ENCODE measurements at places on chromosomes 1 and 21.
A peak's percentile ranks its signal among the peaks of the same experiment; 100 is the strongest.

DNA sequence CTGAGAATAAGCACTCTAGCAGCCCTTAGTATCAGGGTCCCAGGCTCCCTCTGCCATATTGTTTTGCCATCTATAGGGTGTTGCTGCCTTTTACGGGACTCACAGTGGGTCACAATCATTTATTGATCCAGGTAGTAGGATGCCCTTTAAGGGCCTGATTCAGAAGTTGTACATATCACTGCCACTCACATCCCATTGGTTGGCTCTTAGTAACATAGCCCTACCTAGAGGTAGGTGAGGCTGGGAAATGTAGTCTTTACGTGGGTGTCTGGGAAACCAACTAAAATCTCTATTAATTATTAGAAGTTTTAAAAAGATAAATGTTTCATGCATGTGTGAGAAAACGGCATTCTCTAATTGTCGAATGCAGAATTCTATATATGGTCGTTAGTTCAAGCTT, 78.8 kb upstream of the ATP5PO start:
- DNase-seq: no peak

DNA sequence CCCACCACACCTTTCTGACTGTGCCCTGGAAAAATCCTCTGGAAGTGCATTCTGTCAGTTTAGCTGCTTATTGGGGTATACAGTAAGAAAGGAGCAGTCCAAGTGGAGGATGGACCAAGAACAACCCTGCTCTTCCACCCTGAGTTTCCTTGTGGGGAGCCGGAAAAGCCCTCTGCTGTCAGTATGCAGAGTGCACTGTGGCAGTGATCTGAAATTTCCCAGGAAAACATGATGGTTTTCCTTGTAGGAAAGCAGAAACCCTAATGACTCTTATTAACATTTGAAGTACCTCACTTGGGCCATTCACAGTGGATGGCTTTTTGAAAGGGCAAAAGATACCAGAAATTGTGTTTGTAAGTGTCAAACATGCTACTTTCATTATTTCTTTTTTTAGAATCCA, 20.5 kb downstream of the ELAVL4 start:
- DNase-seq: no peak

GRCh38 chr1:35576061-35576765, 3.1 kb downstream of the TFAP2E start:
- no peak for DNase-seq

GRCh38 chr21:28099001-28099705, 893.5 kb downstream of the LTN1 start:
- no peak for DNase-seq

GRCh38 chr21:32316361-32317215, 17.9 kb downstream of the MRAP start:
- DNase-seq: no peak

- DNase-seq: no peak
Observed at GRCh38 chr1:210607361-210607760, 278.7 kb downstream of the HHAT start.

- no peak for DNase-seq
Observed at GRCh38 chr1:111814305-111814628, 58.6 kb downstream of the DDX20 start.

DNA sequence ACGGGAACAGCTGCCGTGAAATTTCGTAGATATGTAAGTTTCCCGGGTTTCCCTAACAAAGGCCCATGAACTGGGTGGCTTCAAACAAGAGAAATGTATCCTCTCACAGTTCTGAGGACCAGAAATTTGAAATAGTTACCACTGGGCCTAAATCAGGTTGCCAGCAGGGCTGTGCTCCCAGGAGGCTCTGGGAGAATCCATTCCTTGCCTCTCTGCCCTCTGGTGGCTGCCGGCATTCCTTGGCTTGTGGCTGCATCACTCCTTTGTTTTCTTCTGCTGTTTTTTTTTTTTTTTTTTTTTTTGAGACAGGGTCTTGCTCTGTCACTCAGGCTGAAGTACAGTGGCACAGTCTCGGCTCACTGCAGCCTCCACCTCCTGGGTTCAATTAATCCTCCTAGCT, 23.7 kb downstream of the UMODL1 start:
- no peak for DNase-seq

GRCh38 chr1:24440436-24440835, 24.8 kb downstream of the NIPAL3 start:
- DNase-seq: no peak

DNA sequence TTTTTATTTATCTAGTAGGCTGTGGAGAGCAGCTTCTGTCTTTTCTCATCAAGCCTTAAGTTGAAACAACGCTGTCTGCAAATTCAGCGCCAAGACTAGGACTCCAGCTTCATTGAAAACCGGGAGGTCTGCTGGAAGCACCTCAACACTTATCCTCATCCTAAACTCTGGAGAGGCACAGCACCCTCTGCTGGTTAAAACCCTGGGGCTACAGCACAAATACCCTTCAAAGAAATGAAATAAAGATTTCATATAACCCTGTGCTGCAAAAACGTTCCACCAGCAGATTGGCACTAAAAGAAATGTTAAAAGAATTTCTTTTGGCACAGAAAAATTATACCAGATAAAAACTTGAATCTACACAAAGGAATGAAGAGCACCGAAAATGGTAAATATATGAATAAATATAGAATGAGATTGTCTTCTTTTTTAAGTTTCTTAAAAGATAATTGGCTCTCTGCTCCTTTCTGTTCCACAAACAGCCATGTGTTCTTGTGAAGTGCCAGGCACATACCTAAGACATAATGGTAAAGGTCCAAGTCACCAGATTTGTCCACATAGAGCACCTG, 227.7 kb upstream of the SAMSN1 start:
- DNase-seq: peak; percentile 54

Measured in stimulated activated CD4-positive, alpha-beta T cell treated with anti-CD3 and anti-CD28 coated beads, Interleukin-4, amount 100 ng/mL, for 1 hour (primary cell).